ENCODE measurements at places on chromosomes 3 and 15.

- DNase-seq: no peak
Measured at GRCh38 chr3:17752436-17752835, 10.0 kb upstream of the TBC1D5 start.

DNA sequence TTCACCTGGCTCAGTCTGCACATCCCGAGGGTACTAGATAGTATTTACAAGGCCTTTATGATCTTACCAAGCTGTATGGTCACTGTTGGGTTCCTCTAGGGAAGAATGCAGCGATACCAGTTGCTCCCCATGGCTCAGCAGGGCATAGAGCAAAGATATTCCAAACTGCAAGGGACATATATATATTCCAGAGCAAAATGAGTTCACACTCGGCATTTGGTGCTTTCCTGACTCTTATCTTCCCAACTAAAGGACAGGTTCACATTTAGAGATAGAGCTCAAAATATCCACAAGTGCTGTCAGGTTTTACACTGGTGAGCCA, 3.5 kb upstream of the SPG11 start:
- DNase-seq: no peak

DNA sequence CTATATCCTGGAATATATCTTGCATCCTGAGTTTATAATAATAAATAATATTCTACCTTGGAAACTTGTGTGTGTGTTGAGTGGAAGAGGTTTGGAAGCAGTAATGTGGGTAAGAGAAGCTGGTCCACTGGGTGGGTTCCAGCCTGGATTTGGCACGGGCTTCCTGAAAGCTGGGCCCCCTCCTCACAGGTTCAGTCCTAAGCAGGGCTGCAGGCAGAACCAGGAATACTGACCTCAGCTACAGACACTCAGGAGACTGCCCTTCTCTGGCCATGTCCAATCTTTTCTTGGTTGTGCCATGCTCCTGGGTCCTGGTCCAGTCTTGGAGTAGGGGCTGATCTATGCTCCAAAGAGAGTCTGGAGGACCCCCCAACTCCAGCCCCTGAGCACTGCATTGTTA, 4.5 kb downstream of the MYD88 start:
- no peak for DNase-seq

GRCh38 chr15:98077186-98077585, 116.7 kb downstream of the ARRDC4 start:
- no peak for DNase-seq

DNA sequence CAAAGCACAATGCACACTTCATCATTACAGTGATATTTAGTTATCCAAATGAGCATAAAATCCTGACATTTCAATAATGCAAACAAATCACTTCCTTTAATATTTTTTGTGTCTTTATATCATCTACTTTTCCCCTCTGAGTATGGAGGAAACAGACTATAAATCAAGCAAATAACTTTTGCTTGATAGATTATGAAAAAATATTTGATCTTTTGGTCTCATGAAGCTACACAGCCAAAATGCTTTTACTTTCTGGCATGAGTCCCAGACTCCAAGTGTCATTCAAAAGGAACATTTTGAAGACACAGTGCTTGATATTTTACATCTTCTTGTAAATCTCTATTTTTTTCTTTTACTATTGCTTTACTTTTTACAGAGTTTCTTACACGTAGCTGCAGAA, 215.3 kb upstream of the ROBO1 start:
- DNase-seq: no peak

DNA sequence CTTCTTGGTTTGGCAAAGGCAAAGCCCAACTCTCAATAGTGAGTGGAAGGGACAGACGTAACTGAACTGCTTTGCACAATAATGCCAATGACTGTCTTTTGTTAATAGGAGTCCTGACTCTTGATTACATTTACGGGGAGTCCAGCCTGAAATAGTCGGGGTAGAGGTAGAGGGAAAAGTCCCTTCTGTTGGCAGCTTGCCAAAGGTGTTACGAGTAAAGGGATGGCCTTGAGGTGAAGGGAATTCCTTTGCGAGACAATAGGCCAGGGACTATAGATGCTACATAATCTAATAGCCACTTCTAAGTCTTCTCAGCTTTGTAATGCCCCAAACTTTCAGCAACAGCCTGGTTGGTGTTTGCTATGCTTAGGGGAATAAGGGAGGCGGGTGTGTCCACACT, 2.2 kb upstream of the SENP2 start:
- no peak for DNase-seq

DNA sequence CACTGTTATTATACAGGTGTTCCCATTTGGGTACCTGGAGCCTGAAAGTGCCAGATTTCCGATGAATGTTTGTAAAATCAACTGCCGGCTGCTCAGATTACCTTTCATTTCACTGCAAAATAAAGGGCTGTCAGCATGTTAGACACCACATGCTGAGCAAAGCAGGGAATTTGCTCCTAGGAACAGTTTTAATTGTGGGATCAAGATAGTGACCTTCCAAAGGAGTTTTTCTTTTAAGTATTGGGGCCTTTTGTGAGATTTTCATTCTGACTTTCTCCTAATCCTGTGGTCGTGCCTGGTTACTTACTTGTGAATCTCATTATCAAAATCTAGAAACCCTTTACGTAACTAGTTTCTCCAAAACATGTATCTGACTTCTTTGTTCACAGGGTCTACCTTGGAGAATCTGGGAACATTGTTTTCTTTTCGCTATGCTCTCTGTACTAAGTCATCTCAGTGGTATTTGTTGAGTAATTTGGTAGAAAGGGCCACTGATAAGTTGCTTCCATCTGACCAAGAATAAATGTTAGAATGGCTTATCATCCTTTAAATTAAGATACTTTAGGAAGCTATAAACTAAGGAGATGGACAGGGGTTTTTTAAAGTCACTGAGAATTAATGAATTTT, 40.8 kb upstream of the LRTM1 start:
- DNase-seq: no peak

DNA sequence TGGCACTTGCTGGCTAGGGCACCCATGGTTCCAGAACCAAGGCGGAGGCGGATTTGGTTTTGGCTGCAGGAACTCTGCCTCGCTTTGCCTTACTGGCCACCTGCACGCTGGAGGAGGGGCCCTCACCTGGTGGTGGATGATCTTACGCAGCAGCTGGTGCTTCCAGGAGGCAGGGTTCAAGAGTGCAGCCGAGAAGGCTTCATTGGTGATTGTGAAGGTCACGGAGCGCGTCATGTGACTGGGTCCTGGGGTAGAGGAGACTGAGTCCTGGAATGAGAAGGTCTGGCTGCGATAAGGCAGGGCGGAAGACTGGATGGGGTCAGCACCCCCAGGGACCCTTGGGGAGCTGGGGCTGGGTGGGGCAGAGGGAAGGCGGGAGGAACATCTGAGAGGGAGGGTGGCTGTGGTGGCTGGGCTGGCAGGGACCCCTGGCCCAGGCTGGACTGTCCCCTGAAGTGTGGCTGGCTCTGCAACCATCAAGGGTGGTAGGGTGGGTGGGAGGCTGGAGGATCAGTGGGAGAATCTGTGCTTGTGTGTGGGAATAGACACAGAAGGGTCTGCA, 25.8 kb upstream of the GOLGA6C start:
- no peak for DNase-seq

DNA sequence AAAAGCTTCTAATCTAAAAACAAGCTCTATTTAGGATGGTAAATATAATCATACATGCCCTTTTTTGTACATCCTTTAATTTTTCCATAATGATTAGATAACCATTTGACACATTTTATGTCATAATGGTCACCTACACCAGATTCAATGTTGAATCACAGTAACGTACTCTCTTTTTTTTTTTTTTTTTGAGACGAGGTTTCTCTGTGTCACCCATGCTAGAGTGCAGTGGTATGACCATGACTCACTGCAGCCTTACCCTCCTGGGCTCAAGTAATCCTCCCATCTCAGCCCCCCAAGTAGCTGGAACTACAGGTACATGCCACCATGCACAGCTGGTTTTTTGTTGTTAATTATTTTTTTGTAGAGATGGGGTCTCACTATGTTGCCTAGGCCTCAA, 49.2 kb downstream of the PROS1 start:
- no peak for DNase-seq

- DNase-seq: no peak
Measured at GRCh38 chr3:18245721-18246120, 179.4 kb downstream of the SATB1 start.

- no peak for DNase-seq
Measured at GRCh38 chr15:76075046-76075445, 15.3 kb downstream of the TMEM266 start.

GRCh38 chr15:57109005-57109404, 190.6 kb downstream of the TCF12 start:
- no peak for DNase-seq

- DNase-seq: no peak
Measured at GRCh38 chr3:102224171-102224570, 210.6 kb upstream of the ZPLD1 start.
